EL (cell line): ENCODE measurements at places on chromosomes 7 and 10.

DNA sequence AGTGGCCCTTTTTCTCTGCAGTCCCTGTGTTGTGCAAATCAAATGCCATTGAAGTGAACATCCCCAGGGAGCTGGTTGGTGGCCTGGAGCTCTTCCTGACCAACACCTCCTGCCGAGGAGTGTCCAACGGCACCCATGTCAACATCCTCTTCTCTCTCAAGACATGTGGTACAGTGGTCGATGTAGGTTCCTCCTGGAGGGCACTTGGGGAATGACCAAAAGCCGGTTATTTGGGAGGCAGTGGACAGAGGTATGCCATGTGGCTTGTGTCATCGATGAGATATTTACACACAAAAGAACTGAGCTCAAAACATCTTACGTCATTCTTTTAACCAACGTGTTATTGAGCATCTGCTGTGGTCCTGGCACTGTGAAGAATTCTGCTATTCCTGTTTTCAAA, 19.7 kb downstream of the OIT3 start:
- DNase-seq = no peak

DNA sequence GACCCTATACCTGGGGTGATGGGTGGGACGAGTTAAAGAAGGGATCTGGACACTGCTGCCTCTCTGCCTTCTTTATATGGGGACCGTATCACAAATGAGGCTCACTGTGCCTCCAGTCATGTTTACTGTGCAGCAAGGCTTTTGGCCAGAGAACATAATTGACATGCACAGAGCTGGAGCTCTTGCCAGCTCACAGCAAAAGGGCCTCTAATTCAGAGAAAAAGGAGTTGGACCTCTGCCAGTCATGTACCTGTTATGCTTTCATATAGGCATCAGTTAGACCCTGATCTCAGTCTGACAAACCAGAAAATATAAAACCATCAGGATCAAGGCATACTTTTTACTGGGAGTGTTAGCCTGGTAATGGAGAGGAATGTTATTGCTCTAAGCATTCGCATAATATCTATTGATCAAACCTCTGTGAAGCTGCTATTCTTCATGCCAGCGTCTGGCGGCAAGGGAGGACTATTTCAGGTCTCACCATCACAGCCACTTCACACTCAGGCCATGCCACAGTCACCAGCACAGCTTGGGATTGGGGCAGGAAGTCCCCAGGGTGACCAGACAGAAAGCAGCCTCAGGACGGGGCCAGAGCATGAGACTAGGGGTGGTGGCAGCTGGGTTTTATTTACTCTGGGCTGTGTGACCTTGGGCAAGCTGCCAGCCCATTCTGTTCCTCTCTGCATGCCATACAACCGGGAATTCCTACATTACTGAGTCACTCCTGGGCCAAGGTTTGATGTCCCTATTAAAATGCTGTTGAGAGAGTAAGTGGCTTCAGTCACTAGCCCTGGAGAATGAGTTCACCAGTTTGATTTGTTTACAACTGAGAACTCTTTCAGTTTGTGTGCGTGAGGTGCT, 90.1 kb downstream of the NPSR1 start:
- DNase-seq = peak; percentile 92

DNA sequence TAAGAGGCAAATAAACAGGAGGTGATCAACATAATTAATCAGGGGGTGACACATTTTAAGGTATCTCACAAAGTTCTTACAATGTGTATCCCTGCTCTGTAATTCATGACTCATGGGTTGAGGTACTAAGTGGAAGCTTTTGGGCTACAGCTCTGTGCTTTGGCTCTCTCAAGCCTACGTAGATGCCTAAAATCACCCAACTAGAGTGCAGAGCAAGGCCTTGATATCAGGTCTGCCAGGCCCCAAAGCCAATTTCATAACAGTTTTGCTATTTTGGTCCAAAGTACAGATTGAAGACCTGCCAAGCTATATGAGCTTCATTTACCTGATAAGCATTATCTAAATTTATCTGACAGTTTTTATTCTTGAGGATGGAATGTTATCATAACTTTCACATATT, 175.3 kb upstream of the BET1 start:
- DNase-seq = no peak

DNA sequence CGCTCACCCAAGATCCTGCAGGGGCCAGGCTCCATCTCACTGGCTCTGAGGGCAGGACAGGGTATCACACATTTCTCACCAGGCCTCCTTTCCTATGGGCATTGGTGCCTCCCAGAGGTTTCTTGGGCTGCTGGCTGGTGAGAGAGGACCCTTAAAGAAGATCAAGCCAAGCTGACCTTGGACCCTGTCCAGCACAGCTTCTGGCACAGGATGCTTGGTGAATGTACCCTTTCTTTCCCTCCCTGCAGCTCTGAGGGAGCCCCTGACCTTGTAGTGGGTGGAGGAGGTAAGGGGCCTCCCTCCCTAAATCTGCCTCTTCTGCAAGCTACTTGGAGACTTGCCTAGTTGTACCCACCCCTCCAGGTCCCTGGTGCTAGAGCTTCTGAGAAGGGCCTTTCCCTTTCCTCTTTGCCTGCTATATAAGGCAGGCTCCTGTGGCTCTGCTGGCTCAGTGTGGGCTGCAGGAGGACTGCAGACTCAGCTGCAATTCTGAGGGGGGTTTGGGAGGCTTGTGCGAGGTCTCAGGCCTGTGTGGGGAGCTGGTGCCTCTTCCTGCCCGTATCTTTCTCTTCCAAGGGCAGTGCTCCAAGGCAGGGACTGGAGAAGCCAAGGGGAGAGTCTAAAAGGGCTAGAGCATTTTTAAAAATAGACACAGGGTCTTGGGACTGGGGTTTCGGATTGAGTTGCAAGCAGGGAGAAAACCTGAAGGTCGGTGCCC, 11.7 kb upstream of the TRIM8 start:
- peak; percentile 45 for DNase-seq

- DNase-seq = no peak
These were observed 77.7 kb downstream of the VWA2 start for GRCh38 chr10:114316744-114317143.

- DNase-seq = no peak
These were observed 16.0 kb downstream of the TMEM270 start for GRCh38 chr7:73876973-73877372.

GRCh38 chr7:14368285-14368684, 378.8 kb upstream of the ETV1 start:
- DNase-seq = no peak

DNA sequence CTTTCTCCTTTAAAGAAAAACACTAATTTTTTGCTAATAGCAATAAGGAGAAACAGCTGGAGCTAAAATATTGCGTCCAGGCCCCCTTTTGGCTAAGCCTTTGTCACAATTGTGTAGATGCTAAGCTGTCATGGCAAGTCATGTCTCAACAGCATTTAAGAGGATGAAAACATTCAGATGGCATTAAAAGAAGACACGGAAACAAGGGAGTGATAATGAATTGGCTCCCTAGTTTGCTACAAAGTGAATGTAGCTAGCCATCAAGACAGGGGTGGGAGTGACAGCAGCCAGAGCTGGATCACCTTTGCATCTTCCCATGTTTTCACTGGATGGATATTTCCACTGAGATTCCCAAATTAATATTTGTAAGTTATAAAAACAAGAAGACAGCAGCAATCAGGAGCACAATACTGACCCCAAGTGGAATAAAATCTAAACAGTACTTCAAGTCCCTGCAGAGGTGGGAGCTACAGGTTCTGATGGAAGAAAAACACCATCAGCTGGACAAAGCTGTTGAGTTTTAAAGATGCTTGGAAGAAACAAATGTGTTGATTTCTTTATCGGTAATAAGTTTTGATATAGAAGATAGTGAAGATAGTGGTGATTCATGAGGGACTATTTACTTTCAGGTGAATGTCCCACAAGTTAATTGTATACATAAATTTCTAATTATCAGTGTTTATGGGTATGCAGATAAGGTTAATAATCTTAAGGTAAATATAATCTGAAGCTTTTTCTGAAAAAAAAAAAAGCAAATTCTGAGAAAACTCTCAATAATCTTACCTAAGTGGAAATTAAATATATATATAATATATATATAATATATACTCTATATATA, 129.4 kb downstream of the SLC16A9 start:
- peak; percentile 3 for DNase-seq
